ENCODE measurements at places on chromosomes 5 and 9.

DNA sequence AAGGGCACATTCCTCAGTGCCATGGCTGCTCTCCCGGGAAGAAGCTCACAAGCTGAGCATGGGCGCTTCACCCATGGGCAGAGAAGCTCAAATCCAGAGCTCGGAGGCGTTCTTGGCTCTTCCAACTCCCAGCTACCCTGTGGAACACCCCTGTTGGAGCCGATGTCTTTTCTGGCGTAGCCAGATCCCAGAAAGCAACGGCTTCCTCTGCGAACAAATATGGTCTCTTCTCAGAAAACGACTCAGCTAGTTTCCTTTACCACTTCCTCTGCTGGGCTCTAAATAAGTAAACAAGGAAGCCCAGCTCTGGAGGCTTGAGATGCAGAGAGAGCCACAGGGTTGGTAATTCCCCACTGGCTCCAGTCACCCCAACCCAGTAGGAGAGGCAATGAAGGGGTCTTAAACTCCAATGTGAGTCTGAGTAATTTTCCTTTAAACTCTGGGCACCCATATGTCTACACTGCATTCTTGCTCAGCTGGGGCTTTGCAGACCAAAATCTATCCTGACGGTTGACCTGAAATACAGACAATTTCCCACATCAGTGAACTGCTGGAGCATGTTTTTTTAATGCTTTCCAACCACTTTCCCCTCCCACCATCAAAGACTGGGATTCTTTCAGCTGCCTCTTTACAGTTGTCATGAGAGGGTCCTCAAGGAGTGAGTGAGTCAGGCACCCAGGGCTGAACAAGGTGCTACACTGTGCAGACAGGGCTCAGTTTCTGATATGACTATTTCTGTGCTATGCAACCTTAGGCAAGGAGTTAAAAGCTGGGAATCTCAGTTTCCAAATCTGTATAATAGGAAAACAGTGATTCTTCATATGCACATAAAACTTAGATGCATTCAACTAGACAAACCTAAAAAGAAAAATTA is at the start of gene LCP2:
TSS of gene LCP2 (minus strand) at position 189 of the 874 bp plus-strand sequence. CDS start at position 23, 166 bp downstream.
- DNase-seq, result no peak

DNA sequence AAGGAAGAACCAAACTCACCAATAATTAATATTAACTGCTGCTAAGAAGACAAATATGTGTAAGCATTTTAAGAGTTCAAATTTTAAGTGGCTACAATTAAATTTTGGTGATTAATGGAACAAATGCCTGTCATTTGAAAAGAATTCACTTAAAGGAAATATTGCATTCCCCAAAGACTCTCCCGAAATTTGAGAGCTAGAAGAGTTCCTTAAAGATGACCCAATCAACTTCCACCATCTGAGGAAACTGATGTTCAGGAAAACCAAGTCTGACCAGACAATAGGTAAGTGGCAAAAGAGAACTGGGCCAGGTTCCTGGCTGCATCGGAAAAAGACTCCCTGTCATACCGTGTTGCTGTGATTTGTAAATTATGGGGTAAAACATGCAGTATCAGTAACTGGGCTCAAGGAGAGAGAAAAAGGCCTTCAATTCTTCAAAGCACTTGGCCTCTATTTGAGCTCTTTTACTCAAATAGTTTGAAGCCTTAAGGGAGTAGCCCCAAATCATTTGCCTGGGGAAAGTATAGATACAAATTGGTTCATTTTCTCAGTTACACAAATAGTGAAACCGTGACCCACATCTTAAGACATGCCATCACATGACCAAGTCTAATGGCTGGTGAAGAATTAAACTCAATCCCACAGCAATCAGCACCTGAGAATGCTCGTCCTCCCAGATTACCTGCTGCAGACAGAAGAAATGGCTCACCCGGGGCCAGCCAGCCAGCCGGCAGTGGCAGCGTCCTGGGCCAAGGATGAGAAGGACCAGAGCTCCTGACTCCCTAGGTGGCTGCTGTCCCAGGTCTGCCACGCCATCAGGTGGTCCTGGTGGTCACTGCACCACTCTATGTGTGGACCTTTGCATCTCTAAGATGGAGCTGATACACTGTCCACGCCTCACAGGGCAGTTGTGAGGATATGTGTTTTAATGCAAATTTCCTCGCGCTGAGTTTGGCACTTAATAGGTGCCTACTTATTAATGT is 162.9 kb downstream of the TTLL11 start:
- no peak for DNase-seq

GRCh38 chr9:27348785-27349697 is 52.1 kb upstream of the EQTN start:
- peak; percentile 87 for DNase-seq

DNA sequence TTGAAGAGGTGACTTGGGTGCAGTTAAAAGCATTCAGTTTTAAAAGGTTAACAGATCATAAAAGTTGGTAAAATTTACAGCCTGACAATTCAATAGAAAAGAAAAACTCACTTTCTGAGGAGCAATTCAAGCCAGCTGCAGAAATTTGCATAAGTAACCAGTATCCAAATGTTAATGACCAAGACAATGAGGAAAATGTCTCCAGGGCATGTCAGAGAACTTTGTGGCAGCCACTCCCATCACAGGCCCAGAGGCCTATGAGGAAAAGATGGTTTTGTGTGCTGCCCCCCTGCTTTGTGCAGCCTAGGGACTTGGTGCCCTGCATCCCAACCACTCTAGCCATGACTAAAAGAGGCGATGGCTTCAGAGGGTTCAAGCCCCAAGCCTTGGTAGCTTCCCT is 1406.5 kb upstream of the ACO1 start:
- no peak for DNase-seq

DNA sequence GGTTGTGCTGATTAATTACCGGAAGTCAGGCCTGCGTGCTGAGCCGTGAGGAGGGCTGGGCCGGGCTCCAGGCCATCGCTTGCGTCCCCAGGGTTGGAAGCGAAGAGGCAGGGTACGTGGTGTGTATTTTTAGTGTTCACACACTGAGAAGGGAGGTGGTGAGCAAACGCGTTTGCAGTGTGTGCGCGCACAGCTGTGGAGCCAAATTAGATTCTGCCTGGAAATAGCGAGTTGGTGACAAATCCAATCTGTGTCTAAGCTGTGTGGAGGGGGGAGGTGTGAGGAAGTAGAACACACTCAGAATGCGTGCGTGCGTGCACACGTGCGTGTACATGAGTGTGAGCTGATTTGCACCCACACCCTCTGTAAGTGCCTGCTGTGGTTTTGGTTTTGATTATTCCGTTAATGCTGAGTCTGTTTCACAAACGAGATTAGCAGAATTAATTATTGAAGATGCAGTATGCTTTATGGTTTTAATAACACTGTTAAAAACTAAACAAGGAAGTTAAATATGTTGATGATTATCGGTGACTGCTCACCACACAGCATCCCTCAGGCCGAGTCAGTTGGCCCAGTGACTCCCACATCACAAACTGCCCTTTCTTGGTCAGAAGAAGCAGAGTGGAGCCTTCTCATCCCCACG is 111.8 kb upstream of the FCN2 start:
- no peak for DNase-seq

GRCh38 chr9:15293804-15294316 is 13.2 kb downstream of the TTC39B start:
- DNase-seq, result no peak

GRCh38 chr5:1172670-1173404 is 28.6 kb upstream of the SLC6A19 start:
- no peak for DNase-seq

GRCh38 chr5:40154194-40154593 is 525.5 kb upstream of the PTGER4 start:
- no peak for DNase-seq

Measured in COR-L47 (cell line).